ENCODE measurements at places on chromosomes 13 and 19. TPM values are rescaled to one million over a fixed set of nuclear protein-coding genes. Genes with fewer than 3 reads are reported as not detected.
A peak's percentile ranks its signal among the peaks of the same experiment; 100 is the strongest.

SIAH3 gene
- total RNA-seq = 0.62 TPM

SPINT2 gene
- total RNA-seq = 60.9 TPM

ATP8B3 gene
- 18.6 TPM for total RNA-seq

TEX101 gene
- not detected for total RNA-seq

DNA sequence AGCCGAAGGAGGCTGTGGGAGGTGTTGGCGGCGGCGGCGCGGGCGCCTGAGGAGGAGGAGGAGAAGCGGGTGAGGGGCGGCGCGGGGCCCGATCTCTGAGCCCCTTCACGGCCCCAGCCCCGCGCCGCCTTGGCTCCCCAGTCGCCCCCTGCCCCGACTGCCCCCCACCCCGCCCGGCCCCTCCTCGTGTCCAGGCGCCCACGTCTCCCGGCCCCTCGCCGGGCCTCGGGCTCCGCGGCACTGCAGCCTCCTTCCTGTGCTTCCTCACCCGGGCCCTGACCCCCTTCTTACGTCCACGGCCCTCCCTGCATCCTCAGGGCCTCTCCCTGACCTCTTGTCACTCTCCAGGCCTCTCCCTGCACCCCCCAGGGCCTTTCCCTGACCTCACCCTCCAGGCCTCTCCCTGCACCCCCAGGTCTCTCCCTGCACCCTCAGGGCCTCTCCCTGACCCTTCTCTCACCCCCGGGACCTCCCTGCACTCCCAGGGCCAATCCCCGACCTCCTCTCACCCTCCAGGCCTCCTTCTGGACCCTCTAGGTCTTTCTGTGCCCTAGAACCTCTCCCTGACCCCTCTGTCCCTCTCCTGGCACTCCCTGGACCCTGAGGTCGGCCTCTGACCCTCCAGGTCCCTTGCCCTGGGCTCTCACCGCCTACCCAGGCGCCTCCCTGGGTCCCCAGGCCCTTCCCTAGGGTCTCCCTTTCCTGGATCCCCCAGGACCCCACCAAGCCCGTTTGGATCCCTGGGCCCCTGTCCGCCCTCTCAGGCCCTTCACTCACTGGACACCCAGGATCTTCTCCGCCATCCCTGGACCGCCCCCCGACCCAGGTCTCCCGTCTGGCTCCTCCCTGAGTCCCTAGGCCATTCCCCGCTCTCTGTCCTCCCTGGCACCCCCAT, 460 bp downstream of the KMT5C start:
- DNase-seq = no peak

DNA sequence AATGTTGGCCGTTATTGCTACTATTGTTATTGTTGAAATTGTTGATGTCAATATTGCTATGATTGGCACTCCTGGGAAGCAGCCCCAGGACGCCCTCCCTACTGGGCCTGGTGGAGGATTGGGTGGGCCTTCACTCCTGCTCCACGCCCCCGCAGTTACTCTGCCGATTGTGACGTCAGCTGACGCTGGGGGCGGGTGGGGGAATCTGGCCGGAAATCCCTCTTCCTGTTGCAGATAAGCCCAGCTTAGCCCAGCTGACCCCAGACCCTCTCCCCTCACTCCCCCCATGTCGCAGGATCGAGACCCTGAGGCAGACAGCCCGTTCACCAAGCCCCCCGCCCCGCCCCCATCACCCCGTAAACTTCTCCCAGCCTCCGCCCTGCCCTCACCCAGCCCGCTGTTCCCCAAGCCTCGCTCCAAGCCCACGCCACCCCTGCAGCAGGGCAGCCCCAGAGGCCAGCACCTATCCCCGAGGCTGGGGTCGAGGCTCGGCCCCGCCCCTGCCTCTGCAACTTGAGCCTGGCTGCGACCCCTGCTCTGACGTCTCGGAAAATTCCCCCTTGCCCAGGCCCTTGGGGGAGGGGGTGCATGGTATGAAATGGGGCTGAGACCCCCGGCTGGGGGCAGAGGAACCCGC, at the start of gene ETV2:
Gene ETV2, plus strand, starts transcription at position 231 of the 637 bp plus-strand sequence. CDS start 716 bp downstream, outside the sequence.
- peak; percentile 76 for DNase-seq

DNA sequence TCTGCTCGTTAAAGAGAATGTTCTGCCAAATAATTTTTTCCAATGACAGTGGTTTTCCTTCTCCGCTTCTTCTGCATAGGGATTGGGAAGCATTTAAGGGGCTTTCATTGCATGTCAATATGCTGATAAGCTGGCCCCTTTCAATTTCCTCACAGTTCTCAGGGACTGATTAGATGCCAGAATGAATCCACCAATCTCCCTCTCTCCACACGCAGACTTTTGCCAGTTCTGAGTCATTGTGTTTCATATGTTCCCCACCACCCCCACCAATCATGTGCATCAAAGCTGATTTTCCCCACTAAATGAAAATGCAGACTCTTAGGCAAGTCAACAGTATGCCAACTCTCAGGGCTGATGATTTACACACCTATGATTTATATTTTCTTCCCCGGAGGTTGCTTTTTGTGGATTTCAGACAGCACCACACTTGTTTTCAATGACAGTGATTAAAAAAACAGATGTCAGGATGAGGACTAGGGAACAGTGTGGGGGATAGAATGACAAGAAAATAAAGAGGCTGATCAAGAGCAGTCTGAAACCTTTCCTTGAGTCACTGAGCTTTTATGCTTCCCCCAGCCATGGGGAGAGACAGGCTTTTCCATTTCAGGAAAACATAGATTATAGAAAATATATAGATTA, 47.9 kb upstream of the C13orf42 start:
- DNase-seq = no peak

GRCh38 chr19:41626877-41627276, at the start of gene CEACAM4:
Gene CEACAM4 (minus strand): TSS chr19:41627074. CDS start chr19:41626963, 111 bp downstream.
- DNase-seq = no peak

DNA sequence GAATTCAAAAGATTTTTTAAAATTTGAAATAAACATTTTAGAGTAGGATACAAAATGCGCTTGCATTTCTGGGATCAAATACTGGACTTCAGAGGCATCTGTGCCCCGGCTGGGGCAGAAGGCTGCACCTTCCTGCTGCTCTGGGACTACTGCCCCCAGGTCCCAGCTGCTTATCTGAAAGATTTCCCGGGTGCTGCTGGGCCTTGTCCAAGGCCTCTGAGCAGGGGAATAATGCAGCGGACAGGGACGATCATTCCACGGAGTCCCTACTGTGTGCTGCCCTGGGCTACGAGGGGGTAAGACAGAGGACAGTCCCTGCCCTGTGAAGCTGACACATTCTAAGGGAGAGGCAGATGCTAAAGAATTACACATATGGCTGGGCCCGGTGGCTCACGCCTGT, 33.1 kb upstream of the NCCRP1 start:
- DNase-seq = no peak

DNA sequence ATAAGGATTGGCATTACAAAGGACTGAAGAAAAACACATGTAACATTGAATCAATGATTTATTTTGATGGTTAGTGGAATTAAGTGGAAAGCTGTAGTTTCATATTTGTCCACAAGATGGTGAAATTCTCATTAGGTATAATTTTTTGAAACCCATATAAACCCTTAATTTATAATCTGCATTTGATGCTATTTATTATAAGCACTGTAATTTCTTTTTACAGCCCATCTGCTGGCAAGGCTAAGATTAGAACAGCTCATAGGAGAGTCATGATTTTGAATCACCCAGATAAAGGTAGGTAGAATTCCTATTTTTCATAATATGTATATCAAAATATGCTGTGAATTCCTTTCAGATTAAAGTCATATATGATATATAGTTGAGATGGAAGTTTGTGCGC, 62.2 kb downstream of the DNAJC15 start:
- DNase-seq = no peak

DNA sequence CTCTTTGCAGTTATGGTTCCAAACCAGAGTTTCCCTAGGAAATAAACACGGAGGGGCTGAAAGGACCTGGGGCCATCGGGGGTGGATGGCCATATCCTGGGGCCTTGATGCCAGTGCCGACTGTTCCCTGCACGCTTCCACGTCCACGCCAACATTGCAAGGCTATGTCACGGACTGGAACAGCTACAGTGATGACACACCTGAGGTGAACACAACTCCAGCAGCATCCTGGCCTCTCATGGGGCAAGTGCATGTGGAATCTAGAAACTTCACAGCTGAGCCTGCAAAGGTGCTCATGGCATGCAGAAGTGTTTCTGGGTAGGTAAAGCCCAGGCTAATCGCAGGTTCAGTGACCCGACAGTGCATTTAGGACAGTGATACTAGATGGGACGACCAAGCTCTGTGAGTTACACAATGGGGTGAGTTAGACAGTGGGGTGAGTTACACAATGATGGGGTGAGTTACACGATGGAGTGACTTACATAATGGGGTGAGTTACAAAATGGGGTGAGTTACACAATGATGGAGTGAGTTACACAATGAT, 52.0 kb upstream of the GAS6 start:
- no peak for DNase-seq

DNA sequence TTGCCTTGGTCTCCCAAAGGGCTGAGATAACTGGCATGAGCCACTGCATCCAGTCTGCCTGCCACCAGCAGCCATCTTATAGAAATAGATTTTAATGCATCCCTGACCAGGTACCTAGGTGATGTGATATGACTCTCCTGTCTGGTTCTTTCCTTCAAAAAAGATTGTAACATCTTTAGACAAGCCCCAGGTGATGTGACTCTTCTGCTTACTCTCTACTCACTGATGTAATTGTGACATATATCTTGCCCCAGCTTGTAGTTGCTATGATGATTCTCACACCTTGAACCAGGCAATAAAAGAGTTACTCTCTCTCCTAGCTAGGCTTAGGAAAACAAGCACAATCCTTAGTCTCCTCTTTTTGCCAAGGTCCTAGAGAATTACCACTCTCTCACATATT, 30.6 kb upstream of the ZNF681 start:
- DNase-seq = no peak

SLC7A10 gene
- not detected for total RNA-seq

GAS6 gene
- total RNA-seq = 2.6 TPM

GRCh38 chr13:27065582-27065981, 106.0 kb downstream of the USP12 start:
- DNase-seq = no peak

GRCh38 chr13:99055281-99055680, 77.4 kb upstream of the DOCK9 start:
- DNase-seq = no peak

KCNRG gene
- total RNA-seq = 0.77 TPM

GRCh38 chr13:109922518-109922917, 136.1 kb upstream of the IRS2 start:
- no peak for DNase-seq

DNA sequence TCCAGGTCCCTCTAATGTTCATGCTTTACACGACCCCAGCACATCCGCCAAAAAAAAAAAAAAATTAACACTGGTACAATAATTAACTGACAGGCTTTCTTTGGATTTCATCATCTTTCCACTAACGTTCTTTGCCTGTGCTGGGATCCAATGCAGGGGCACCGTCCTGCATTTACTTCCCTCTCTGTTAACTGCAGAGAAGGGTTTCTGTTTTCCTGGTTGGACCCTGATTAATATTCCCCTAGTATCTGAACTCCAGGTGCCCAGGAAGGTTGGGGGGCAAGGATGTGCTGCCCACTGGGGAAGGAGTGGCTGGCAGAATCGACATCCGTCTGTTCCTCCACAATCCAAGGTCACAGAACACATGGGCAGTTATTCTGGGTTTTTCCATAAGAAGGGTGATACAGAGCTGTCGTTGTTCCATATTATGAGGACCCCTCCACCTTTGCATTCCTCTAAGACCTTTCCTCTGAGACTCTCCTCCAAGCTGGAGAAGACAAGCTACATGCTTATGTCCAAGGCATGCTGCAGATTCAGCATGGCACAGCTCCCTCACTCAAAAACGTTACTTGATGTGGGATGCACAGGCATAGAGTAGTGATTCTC, 4.5 kb upstream of the LAIR1 start:
- no peak for DNase-seq

PPFIA3 gene
- 4.6 TPM for total RNA-seq

ZNF175 gene
- 9.5 TPM for total RNA-seq

DNA sequence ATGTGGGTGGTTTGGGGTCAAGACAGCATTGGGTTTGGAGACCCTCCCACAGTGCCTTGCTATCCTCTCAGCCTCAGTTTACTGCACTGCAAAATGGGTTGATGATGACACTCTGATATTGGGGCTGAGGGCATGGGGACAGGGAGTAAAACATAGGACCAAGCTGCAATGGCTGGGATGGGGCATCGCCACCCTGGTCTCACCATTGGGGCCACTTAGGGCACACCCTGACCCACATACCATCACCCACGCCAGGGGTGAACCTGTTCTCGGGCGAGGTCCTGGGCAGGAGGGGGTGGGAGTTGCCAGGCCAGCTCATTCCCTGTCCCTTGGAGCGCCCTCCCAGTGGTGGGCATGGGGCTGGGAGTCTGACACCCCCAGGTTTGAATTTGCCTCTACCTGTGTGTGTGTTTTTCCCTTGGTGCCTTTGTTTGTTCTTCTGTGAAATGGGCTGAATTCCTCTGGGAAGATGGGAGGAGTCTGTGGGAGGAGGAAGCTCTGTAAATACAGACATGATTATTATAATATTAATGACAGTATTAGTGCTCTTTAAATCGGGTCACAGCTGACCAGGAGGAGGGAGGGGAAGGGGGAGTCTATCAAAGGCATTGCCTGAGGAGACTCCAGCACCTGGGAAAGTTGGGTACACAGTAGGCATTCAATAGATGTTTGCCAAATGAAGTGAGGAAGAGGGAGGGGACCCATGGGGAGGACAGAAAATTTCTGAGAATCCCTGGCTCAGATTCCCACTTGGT, 2.2 kb upstream of the FCHO1 start:
- no peak for DNase-seq

DNA sequence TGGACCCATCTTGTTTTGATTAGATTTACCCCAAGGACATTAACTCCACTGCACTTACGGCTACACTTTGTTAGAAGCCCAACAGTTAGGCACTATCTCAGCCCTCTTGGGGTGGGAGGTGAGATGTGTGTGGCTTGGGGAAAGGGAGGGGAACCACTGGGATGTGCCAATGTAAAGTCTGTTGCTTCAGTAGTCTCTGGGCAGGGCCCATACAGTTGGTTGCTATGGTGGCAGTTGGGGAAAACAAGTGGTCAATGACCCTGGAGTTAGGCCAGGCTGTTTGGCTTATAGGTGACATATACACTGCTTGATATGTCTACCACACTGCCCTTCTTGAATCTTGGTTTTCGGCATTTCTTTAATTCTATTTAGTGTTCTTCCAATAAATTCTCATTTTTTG, 8.9 kb upstream of the RB1 start:
- DNase-seq = no peak

DNA sequence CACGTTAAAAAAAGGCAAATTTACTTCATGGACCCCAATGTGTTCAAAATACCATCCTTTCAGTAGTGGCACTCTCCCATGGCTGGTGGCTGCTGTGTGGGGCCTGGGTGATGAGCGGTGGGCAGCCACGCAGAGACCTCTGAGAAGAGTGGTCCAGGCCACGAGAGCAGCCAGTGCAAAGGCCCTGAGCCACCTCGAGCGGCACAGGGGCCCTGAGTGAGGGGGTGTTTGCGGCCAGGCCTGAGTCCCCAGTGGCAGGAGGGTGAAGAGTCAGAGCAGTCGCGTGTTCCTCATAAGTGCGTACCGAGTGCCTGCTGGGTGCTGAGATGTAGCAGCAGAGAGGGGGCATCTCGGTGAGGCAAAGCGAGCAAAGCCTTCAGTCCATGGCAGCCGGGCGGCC, 7.0 kb downstream of the ZNF444 start:
- DNase-seq = no peak

GRCh38 chr13:30142486-30143211, 164.7 kb downstream of the KATNAL1 start:
- no peak for DNase-seq

IQCN gene
- total RNA-seq = 5.0 TPM

- no peak for DNase-seq
Measured at GRCh38 chr13:20988033-20988908, 73.1 kb downstream of the LATS2 start.

PIBF1 gene
- total RNA-seq = 25.5 TPM

Data from activated naive CD8-positive, alpha-beta T cell treated with anti-CD3 and anti-CD28 coated beads, Interleukin-2, amount 10 ng/mL, durations not matched to agents 7 days and 5 days (primary cell).